ENCODE measurements at places on chromosomes 16 and 17. TPM values are rescaled to one million over a fixed set of nuclear protein-coding genes. Genes with fewer than 3 reads are reported as not detected.

The TMIGD1 gene
- total RNA-seq, result 0.71 TPM

The NAGS gene
- total RNA-seq, result 1.4 TPM

The KAT8 gene
- 57.1 TPM for total RNA-seq

The FAM171A2 gene
- 1.4 TPM for total RNA-seq

The KRTAP16-1 gene
- total RNA-seq, result not detected

The KRT20 gene
- not detected for total RNA-seq

The ATAD5 gene
- total RNA-seq, result 0.71 TPM

DNA sequence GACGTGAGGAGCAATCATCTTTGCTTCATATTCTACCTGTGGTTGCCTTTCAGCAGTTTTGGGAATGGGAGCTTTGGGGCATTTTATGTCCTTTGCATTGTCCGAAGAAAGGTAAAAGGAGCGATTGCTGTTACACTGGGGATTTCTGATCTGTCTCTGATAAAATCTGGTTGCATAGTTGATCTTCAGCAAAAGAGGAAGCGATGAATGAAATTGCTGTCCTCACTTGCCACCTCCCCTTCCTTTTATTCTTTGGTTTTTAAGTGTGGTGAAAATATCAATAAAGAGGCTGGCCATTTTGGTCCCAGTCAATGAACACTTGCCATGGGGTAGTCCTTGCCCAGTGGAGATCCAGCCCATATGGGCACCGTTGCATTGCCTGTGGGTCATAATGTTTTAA lies 236.8 kb downstream of the MSI2 start:
- no peak for DNase-seq
- no peaks in the 10 kb centered on the region for H3K27me3 ChIP-seq
- H3K36me3 ChIP-seq, result no peaks in the 10 kb centered on the region
- no peak overlapping the region for H3K4me3 ChIP-seq

- no peak overlapping the region for H3K27ac ChIP-seq
- DNase-seq, result no peak
- no peaks in the 10 kb centered on the region for H3K4me1 ChIP-seq
- H3K4me3 ChIP-seq, result no peak overlapping the region
- no peaks in the 10 kb centered on the region for H3K27me3 ChIP-seq
- no peaks in the 10 kb centered on the region for H3K36me3 ChIP-seq
Measured at GRCh38 chr17:14282726-14283125, 18.2 kb upstream of the HS3ST3B1 start.

DNA sequence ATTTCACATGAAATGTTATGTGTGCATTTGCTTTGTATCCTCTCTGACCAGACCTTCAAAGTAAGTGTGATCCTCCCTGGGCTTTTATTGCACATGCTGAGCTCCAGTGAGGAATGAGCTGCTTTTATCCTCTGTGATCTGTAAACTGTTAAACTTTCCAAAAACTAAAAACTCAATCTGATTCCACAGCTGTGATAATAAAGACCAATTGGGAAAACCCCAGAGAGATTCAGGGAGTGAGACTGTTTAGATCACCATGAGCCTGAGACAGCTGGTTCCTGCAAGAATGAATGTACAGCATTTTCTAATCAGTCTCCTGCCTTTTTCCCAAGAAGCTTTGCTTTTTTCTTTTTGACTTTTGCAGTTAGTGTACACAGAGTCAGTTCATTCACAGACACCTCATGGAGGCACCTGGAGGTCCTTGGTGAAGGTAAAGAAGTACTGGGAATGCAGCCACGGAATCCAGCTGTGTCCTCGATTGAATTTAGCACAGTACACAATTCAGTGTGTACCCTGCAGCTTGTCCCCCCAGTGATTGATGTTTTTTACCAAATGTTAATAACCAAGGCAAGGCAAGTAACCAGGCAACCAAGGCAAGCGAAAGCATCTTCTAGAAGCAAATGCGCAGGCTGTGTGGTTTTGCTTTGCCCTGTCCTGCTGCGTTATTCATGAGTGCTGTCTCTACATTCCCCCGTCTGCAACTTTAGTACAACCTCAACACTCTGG lies 182.6 kb downstream of the LGALS9B start:
- no peak for DNase-seq
- H3K4me3 ChIP-seq, result no peak overlapping the region
- H3K4me1 ChIP-seq, result no peaks in the 10 kb centered on the region
- H3K27ac ChIP-seq, result no peak overlapping the region
- no peaks in the 10 kb centered on the region for H3K36me3 ChIP-seq

DNA sequence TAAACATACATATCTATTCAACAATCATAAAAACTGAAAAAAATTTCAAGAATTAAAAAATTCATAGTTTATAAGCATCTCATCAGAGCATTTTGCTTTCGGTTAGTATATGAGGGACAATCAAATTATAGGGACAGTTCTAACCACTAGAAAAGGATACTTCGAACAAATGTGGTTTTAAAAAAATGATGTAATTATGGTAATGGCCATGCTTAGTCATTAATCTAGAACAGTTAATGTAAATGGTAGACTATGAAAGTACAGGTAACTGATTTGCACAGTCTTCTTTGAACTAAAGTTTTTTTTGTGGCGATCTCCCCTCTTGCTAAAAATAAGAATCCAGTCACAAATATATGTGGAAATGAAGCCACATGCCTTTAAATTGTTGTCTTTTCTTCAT lies 63.5 kb upstream of the PHOSPHO1 start:
- no peak overlapping the region for H3K27ac ChIP-seq
- no peaks in the 10 kb centered on the region for H3K36me3 ChIP-seq

GRCh38 chr17:75039238-75039637 lies 7.5 kb downstream of the ATP5PD start:
- peaks cover 41% of the 10 kb centered on the region for H3K36me3 ChIP-seq
- no peak for DNase-seq
- no peak overlapping the region for H3K27ac ChIP-seq
- H3K27me3 ChIP-seq, result no peaks in the 10 kb centered on the region

DNA sequence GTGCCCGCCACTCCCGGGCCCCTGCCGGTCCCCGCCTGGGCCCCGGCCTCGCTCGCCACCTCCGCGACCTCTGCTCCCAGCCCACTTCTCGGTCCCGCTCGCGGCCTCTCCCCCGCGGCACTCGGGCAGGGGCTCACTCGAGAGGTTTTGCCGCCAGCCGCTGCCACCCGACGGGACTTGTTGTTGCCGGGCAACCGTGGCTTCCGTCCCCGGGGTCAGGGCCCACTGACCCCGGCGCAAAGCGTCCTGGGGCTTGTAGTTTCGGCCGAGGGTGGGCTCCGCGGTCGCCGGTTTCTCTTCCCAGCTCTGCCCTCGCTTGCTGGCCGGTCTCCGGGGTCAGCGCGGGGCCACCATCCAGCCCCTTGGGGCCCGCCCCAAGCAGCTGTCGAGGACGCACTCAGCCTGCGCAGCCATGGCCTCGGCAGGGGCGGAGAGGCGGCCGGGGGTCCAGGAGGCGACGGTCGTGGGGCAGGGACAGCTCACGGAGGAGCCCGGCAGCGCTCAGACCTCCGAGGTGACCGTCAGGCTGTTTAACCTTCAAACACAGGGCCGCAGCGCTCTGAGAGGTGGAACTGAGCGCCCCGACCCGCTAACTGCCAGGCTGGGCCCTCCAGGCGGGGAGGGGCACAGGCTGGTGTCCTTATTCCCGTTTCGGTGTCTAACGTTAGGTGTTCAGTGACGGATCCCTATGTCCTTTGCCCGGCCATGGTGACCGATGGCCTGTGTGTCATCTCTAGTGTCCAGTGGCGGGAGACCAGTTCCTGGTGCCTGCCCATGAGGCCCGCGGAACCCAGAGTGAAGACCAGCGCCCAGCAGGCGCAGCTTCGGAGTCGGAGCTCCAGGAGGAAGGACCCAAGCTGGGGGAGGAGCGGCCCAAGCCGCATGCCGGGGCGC lies at the start of the genes C16orf86 and ENKD1:
TSS of gene C16orf86 (plus strand) at position 256 of the 894 bp plus-strand sequence. CDS start at position 413, 157 bp downstream.
TSS of gene ENKD1 (minus strand) at position 192 of the 894 bp plus-strand sequence. CDS start 308 bp downstream, outside the sequence.
- no peaks in the 10 kb centered on the region for H3K27me3 ChIP-seq
- peak within 1 kb of the TSS; percentile 76 for H3K4me3 ChIP-seq
- peak within 1 kb of the TSS; percentile 91 for H3K27ac ChIP-seq
- peaks cover 8% of the 10 kb centered on the region for H3K36me3 ChIP-seq
- H3K4me1 ChIP-seq, result peaks cover 31% of the 10 kb centered on the region

DNA sequence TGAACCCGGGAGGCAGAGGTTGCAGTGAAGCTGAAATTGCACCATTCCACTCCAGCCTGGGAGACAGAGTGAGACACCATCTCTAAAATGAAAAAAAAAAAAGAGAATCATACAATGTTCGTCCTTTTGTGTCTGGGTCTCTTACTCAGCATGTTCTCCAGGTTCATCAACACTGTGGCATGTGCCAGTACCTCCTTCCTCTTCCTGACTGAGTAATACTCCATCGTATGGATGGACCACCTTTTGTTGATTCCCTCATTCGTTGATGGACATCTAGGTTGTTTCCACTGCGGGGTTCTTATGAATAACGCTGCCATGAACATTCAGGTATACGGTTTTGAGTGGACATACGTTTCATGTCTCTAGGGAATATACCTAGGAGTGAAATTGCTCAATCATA lies 4.1 kb upstream of the HS3ST6 start:
- no peak overlapping the region for H3K4me3 ChIP-seq
- no peak overlapping the region for H3K27ac ChIP-seq
- peaks cover 12% of the 10 kb centered on the region for H3K4me1 ChIP-seq

- H3K36me3 ChIP-seq, result no peaks in the 10 kb centered on the region
- no peaks in the 10 kb centered on the region for H3K4me1 ChIP-seq
- no peak overlapping the region for H3K4me3 ChIP-seq
Measured at GRCh38 chr17:73119631-73120030, 27.1 kb upstream of the SLC39A11 start.

GRCh38 chr17:48718227-48718760 lies 4.0 kb downstream of the PRAC1 start:
- H3K27me3 ChIP-seq, result peaks cover 93% of the 10 kb centered on the region
- DNase-seq, result peak; percentile 42
- no peak overlapping the region for H3K27ac ChIP-seq
- no peaks in the 10 kb centered on the region for H3K36me3 ChIP-seq
- H3K4me1 ChIP-seq, result no peaks in the 10 kb centered on the region

DNA sequence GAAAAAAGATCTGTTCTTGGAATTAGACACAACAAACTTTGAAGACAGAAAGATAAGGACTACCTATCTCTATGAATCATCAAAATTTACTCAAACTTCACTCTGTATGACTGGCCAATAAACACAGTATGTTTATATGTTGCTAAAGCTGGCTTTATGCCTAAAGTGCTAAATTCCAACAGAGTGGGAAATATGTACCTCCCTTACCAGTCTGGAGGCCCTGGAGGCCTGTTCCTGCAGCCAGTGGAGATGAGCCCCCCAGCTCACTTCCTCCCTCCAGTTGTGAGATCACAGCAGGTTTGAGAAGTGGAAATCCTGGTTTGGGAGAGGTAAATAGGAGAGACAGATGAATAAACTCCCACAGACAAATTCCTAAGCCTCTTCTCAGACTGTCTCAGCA lies 9.0 kb downstream of the ZNF23 start:
- DNase-seq, result no peak
- H3K4me3 ChIP-seq, result no peak overlapping the region
- H3K27ac ChIP-seq, result no peak overlapping the region
- no peaks in the 10 kb centered on the region for H3K4me1 ChIP-seq

DNA sequence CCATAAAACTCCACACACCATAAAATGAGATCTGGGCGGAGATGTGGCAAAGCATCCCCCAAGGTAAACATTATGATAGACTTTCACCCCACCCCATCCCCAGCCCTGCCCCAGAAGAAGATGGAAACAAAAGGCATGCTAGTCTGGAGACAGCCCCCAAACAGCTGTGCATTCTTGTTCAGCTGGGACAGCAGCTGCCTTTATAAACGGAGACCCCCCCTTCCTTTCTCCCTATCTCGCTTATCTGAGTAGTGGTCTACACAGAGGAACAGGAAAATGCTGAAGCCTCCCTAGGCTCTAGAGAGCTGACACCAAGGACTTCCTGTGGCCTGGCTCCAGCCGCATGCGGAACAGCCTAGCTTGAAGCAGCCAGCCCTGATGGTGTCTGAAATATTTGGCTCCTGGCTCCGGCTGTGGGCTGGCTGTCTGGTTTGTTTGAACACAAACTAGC lies 190.3 kb upstream of the ANKFN1 start:
- no peak overlapping the region for H3K4me3 ChIP-seq
- no peaks in the 10 kb centered on the region for H3K27me3 ChIP-seq
- no peak for DNase-seq

DNA sequence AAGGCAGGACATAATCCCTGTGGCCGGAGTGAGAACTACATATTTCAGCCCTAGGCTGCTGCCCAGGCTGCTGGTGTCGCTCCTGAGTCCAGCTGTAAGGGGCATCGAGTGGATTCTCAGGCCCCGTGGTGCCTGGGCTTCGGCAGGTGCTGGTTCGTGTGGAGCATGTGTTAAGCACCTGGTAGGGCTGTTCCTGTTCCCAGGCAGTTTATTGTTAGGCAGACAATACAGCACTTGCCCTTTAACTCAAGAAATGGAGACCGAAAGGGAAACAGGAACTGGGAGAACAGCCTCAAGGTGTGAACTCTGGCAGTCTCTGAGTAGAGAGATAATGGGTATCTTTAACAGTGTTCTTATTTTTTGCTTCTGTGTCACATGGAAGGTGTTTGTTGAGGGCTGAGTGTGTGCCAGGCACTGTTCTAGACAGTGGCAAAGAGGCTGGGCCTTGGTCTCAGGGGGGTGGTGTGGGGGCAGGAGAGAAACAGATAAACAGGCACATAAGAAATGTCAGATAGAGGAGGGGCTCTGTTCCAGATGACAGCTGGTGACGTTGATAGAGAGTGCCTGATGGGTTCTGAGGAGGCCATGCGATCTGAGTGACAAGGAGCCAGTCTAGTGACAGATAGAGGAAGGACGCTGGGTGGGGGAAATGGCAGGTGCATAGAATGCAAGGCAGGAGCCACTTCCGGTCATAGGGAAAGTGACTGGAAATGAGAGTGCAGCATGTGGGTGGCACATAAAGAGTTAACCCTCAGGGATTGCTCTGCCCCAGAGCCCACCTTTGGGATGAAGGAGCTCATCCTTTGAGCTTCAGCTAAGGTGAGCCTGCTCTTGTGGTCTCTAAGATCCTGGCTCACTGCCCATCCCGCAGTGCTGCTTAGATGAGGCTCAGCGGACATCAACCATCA lies 33.8 kb downstream of the EPN2 start:
- peak; percentile 62 for DNase-seq
- H3K4me3 ChIP-seq, result no peak overlapping the region
- H3K4me1 ChIP-seq, result peaks cover 57% of the 10 kb centered on the region
- H3K27me3 ChIP-seq, result no peaks in the 10 kb centered on the region
- peak overlapping the region; percentile 27 for H3K27ac ChIP-seq

DNA sequence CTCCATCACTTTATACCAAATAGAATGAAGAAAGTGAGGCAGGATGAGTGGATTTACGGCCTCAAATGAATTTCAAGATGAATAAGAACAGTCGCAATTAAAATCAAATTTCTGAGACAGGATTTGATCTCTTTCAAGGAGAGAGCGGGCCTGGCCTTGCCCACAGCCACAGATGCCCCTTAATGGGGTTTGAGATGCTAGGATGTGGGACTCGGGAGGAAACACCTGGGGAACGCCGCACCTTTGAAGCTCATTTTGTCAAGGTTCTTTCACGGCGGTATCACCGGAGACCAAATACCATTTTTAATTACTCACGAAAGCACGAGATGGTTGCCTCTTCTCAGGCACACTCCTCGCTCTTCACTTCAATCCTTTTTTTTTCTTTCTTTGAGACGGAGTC lies 178.1 kb upstream of the SDK2 start:
- H3K4me1 ChIP-seq, result no peaks in the 10 kb centered on the region
- H3K36me3 ChIP-seq, result no peaks in the 10 kb centered on the region
- H3K4me3 ChIP-seq, result no peak overlapping the region
- no peak overlapping the region for H3K27ac ChIP-seq

GRCh38 chr17:49760932-49761558 lies 2.9 kb downstream of the FAM117A start:
- H3K4me1 ChIP-seq, result peaks cover 55% of the 10 kb centered on the region
- H3K4me3 ChIP-seq, result no peak overlapping the region
- no peaks in the 10 kb centered on the region for H3K27me3 ChIP-seq
- peak overlapping the region; percentile 94 for H3K27ac ChIP-seq
